Heart left ventricle (tissue), 16 donors: ENCODE measurements at places on chromosomes 2 and 18. TPM values are rescaled to one million over a fixed set of nuclear protein-coding genes. Genes with fewer than 3 reads are reported as not detected.

GRCh38 chr18:74916773-74917393 is 292.1 kb downstream of the PTGR3 start:
- no peak for DNase-seq

GRCh38 chr18:23765931-23766330 is 76.7 kb downstream of the LAMA3 start:
- DNase-seq = no peak

GRCh38 chr18:61900504-61901281 is 7.9 kb upstream of the RNF152 start:
- no peak for DNase-seq

The ITGB1BP1 gene
- polyA plus RNA-seq = 85.6 TPM

The EGR4 gene
- polyA plus RNA-seq = not detected

- no peak for DNase-seq
Observed at GRCh38 chr2:152762202-152762601, 43.8 kb downstream of the ARL6IP6 start.
